Naive thymus-derived CD8-positive, alpha-beta T cell (primary cell): ENCODE measurements at places on chromosomes 4 and X. TPM values are rescaled to one million over a fixed set of nuclear protein-coding genes. Genes with fewer than 3 reads are reported as not detected.

DNA sequence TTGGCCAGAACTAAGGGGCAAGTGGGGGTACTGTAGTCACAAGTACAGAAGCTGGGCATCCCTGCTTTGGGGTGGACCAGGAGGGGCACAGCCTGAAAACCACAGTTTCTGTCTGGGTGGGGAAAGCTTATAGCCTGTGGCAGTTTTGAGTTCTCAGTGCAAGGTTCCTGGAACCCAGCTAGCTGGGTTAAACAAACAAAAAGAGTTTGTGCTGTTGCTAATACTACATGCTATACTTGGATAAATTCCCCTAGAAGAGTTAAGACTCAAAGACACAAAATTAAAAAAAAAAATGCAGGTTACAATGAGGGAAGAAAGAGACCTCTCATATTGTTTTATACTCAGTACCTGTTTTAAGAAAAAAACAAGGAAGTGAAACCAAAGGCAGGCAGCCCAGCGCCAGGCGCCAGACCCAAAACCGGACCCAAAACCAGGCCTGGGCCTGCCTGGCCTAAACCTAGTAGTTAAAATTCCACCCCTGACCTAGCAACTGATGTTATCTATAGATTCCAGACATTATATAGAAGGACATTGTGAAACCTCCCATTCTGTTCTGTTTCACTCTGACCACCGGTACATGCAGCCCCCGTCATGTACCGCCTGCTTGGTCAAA, 50.8 kb downstream of the SLC2A9 start:
- H3K27ac ChIP-seq = no peak overlapping the region
- H3K27me3 ChIP-seq = no peaks in the 10 kb centered on the region

- no peak for DNase-seq
- peak overlapping the region; percentile 88 for H3K4me3 ChIP-seq
- H3K36me3 ChIP-seq = peaks cover 6% of the 10 kb centered on the region
- peaks cover 82% of the 10 kb centered on the region for H3K27me3 ChIP-seq
- no peak overlapping the region for H3K27ac ChIP-seq
- peaks cover 40% of the 10 kb centered on the region for H3K4me1 ChIP-seq
Observed at GRCh38 chr4:4852591-4853362, 6.7 kb upstream of the MSX1 start.

GRCh38 chr4:176376032-176376614, 56.4 kb downstream of the SPCS3 start:
- peaks cover 2% of the 10 kb centered on the region for H3K4me1 ChIP-seq
- peaks cover 12% of the 10 kb centered on the region for H3K27me3 ChIP-seq
- H3K27ac ChIP-seq = no peak overlapping the region
- no peak for DNase-seq
- H3K36me3 ChIP-seq = no peaks in the 10 kb centered on the region

DNA sequence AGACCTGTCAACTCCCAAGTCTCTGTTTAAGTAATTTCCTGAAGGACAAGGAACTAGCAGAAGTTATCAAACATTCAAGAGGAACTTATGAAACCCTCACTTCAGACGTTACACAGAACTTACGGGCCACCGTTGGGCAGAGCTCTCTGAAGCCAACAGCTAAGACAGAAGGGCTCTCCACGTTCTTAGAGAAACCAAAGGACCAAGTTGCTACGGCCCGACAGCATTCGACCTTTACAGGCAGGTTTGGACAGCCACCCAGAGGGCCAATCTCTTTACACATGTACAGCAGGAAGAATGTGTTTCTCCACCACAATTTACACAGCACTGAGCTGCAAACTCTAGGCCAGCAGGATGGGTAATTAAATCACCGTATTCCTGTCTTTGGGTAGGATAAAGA, 705.1 kb upstream of the GRID2 start:
- H3K27ac ChIP-seq = no peak overlapping the region
- no peaks in the 10 kb centered on the region for H3K4me1 ChIP-seq
- H3K27me3 ChIP-seq = no peaks in the 10 kb centered on the region
- no peak for DNase-seq
- no peak overlapping the region for H3K4me3 ChIP-seq

- no peaks in the 10 kb centered on the region for H3K4me1 ChIP-seq
- H3K36me3 ChIP-seq = no peaks in the 10 kb centered on the region
- no peak overlapping the region for H3K27ac ChIP-seq
Observed at GRCh38 chr4:44872246-44872645, 145.9 kb upstream of the GNPDA2 start.

DNA sequence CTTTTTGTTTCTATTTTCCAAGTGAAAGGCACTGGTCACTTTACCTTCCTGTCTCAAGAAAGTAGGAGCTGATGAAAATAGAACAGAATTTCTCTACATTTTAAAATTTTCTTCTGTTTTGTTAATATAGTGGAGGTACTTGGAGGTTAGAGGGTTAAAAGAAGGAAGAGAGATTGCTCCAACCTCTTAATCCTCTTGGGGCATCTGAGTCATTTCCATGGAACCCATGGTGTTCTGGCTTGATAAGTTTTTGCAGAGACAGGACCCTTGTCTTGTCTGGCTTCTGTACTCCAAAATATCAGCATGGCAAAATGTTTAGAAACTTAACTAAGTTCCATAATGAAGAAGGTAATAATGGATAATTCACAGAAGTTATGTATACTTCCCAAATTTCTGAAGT, 727.2 kb downstream of the C4orf33 start:
- H3K4me1 ChIP-seq = no peaks in the 10 kb centered on the region
- no peaks in the 10 kb centered on the region for H3K27me3 ChIP-seq
- H3K4me3 ChIP-seq = no peak overlapping the region
- H3K36me3 ChIP-seq = no peaks in the 10 kb centered on the region
- no peak overlapping the region for H3K27ac ChIP-seq
- no peak for DNase-seq

DNA sequence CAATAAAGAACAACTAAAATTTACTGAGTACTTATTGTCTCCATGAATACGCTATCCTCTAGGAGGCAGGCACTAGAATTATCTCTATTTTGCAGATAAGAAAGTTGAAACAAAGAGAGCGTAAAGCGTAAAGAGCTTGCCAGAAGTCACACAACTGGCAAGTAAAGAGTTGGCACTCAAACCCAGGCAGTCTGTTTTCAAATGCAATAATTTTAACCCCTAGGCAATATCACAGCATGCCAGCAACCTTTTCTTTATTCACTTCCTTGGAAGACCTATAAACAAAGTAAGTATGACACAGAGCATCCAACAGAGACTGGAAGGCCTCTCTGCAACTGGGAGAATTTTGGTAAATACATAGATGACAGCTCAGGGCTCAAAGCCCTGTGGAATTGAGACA, 23.2 kb upstream of the AMELX start:
- H3K36me3 ChIP-seq = no peaks in the 10 kb centered on the region
- no peak for DNase-seq
- H3K27ac ChIP-seq = no peak overlapping the region
- no peak overlapping the region for H3K4me3 ChIP-seq

DNA sequence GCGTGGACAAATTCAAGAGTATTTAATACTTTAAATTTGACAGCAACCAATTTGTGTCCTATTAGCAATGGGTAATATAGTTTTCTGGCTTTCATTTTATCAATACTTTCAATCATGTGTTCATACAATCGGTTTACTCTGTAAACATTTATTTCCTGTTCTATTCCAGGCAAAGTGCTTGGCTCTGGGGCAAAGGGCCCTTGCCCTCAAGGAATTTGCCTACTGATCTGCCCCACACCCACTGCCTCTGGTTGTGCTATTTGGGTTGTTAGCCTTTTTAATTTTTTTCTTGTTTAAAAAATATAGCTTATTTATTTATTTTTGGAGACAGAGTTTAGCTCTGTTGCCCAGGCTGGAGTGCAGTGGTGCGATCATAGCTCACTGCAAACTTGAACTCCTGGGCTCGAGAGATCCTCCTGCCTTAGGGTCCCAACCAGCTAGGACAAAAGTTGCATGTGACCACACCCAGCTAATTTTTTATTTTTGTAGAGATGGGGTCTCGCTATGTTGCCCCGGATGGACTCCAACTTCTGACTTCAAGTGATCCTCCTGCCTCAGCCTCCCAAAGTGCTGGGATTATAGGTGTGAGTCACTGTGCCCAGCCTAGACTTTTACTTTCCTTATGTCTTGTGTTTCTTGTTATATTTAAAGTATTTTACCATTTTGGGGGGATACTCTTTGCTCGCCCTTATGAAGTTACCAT, 30.7 kb upstream of the CBR4 start:
- H3K36me3 ChIP-seq = no peaks in the 10 kb centered on the region
- H3K27ac ChIP-seq = no peak overlapping the region
- H3K4me1 ChIP-seq = no peaks in the 10 kb centered on the region
- DNase-seq = no peak
- H3K27me3 ChIP-seq = peaks cover 10% of the 10 kb centered on the region
- no peak overlapping the region for H3K4me3 ChIP-seq

- no peak overlapping the region for H3K27ac ChIP-seq
- DNase-seq = no peak
- no peaks in the 10 kb centered on the region for H3K4me1 ChIP-seq
- no peaks in the 10 kb centered on the region for H3K27me3 ChIP-seq
Observed at GRCh38 chr4:61853041-61853440, 652.9 kb downstream of the ADGRL3 start.

- H3K27me3 ChIP-seq = no peaks in the 10 kb centered on the region
- DNase-seq = no peak
- no peak overlapping the region for H3K4me3 ChIP-seq
- peaks cover 27% of the 10 kb centered on the region for H3K36me3 ChIP-seq
- peak overlapping the region; percentile 67 for H3K27ac ChIP-seq
Observed at GRCh38 chr4:2830632-2831610, 12.7 kb upstream of the ADD1 start.

GRCh38 chr4:87122252-87122651, 98.2 kb downstream of the KLHL8 start:
- H3K4me1 ChIP-seq = peaks cover 13% of the 10 kb centered on the region
- H3K4me3 ChIP-seq = no peak overlapping the region
- peaks cover 78% of the 10 kb centered on the region for H3K36me3 ChIP-seq
- no peaks in the 10 kb centered on the region for H3K27me3 ChIP-seq
- no peak overlapping the region for H3K27ac ChIP-seq
- DNase-seq = no peak

GRCh38 chrX:125810856-125811255, 355.2 kb downstream of the DCAF12L2 start:
- H3K27me3 ChIP-seq = no peaks in the 10 kb centered on the region
- no peaks in the 10 kb centered on the region for H3K4me1 ChIP-seq
- H3K27ac ChIP-seq = no peak overlapping the region
- no peak for DNase-seq
- H3K4me3 ChIP-seq = no peak overlapping the region

- H3K4me3 ChIP-seq = no peak overlapping the region
- no peaks in the 10 kb centered on the region for H3K4me1 ChIP-seq
- no peak for DNase-seq
- no peaks in the 10 kb centered on the region for H3K36me3 ChIP-seq
Observed at GRCh38 chr4:162959046-162959445, 207.6 kb downstream of the NAF1 start.

- H3K36me3 ChIP-seq = no peaks in the 10 kb centered on the region
- peaks cover 50% of the 10 kb centered on the region for H3K4me1 ChIP-seq
- peaks cover 5% of the 10 kb centered on the region for H3K27me3 ChIP-seq
- peak overlapping the region; percentile 27 for H3K27ac ChIP-seq
- H3K4me3 ChIP-seq = no peak overlapping the region
- no peak for DNase-seq
Observed at GRCh38 chr4:6183740-6184139, 16.6 kb downstream of the JAKMIP1 start.

DNA sequence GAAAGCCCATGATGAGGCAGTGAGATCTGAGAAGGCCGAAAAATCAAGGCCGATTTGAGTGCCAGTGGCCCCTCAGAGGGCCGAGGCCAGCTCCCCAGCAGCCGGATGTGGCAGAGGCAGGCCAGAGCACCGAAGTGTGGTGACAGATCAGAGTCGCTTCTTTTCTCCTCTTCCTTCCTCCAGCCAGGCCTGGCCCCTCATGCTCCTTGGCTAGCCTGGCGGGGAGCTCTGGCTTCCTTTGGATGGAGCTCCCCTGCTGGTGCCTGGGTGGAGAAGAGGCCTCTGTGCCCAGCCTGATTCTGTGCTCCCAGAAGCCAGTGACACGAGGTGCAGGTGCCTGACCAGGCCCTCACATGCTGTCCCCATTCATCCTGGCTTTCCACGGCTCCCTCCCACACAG, 127.2 kb upstream of the PABPC4L start:
- H3K27ac ChIP-seq = no peak overlapping the region
- H3K4me3 ChIP-seq = no peak overlapping the region
- no peak for DNase-seq
- H3K4me1 ChIP-seq = no peaks in the 10 kb centered on the region
- no peaks in the 10 kb centered on the region for H3K36me3 ChIP-seq
- no peaks in the 10 kb centered on the region for H3K27me3 ChIP-seq

GRCh38 chrX:45232139-45232538, 31.5 kb upstream of the DIPK2B start:
- H3K27me3 ChIP-seq = no peaks in the 10 kb centered on the region
- H3K27ac ChIP-seq = no peak overlapping the region
- H3K4me1 ChIP-seq = peaks cover 14% of the 10 kb centered on the region

- H3K36me3 ChIP-seq = no peaks in the 10 kb centered on the region
- no peak for DNase-seq
- no peak overlapping the region for H3K4me3 ChIP-seq
- no peak overlapping the region for H3K27ac ChIP-seq
- H3K4me1 ChIP-seq = no peaks in the 10 kb centered on the region
Observed at GRCh38 chrX:73916931-73917667, 354.1 kb downstream of the CHIC1 start.

DNA sequence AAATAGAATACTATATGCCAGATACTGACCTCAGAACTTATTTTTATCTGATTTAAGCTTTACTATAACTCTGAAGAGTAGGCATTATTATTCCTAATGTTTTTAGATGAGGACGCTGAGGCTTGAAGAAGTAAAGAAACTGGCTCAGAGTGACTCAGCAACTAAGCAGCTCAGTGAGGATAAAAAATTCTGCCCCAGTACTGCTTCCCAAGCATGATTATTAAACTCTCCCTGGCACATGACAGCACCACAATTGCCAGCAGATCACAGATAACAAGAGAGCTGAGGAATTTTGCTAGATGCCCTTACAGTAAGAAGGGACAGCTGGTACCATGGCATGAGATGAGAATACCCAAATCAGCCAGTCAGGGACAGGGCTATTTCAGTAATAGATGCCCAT, 219.4 kb downstream of the NKX6-1 start:
- no peaks in the 10 kb centered on the region for H3K27me3 ChIP-seq
- DNase-seq = no peak
- H3K4me3 ChIP-seq = no peak overlapping the region
- no peak overlapping the region for H3K27ac ChIP-seq
- no peaks in the 10 kb centered on the region for H3K36me3 ChIP-seq

DNA sequence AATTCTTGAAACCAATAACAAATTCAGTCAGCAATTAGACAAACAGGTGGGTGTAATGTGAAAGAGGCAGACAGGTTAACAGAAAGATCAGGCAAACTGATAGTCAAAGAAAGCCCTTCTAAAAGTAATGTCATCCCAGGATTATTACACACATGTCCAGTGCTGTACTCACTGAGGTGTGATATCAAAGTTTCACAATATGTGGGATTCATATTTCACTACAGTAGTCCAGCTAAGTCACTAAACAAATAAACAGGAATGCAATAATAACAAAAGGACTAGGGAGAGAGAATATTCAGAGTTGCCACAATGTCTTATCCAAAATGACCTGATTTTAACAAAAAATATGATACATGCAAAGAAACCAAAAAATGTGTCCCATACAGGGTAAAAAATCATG, 787.5 kb downstream of the FSTL5 start:
- no peak overlapping the region for H3K27ac ChIP-seq
- DNase-seq = no peak
- peaks cover 5% of the 10 kb centered on the region for H3K36me3 ChIP-seq
- H3K4me1 ChIP-seq = no peaks in the 10 kb centered on the region
- no peak overlapping the region for H3K4me3 ChIP-seq

KLHL4 gene
- not detected for total RNA-seq

ZMYM3 gene
- 35.3 TPM for total RNA-seq

GAGE12H gene
- total RNA-seq = not detected

ADAM29 gene
- not detected for total RNA-seq
